ENCODE measurements at places on chromosomes 6 and 20. TPM values are rescaled to one million over a fixed set of nuclear protein-coding genes. Genes with fewer than 3 reads are reported as not detected.

UCKL1 gene
- total RNA-seq: 50.2 TPM

OLIG3 gene
- total RNA-seq: not detected

RFX6 gene
- total RNA-seq: not detected

RAET1L gene
- total RNA-seq: not detected

EHMT2 gene
- 43.5 TPM for total RNA-seq

TMC2 gene
- total RNA-seq: not detected

DLK2 gene
- total RNA-seq: 0.74 TPM

PRL gene
- total RNA-seq: not detected

CST2 gene
- not detected for total RNA-seq

ZNF334 gene
- 4.8 TPM for total RNA-seq

RAB23 gene
- total RNA-seq: 24.2 TPM

TMEM217 gene
- total RNA-seq: 1.6 TPM

- peaks cover 52% of the 10 kb centered on the region for H3K4me1 ChIP-seq
- peak overlapping the region; percentile 89 for H3K4me3 ChIP-seq
- DNase-seq: peak; percentile 67
- no peaks in the 10 kb centered on the region for H3K27me3 ChIP-seq
Measured at GRCh38 chr20:17966432-17967310, 1.9 kb downstream of the SNX5 start.

DNA sequence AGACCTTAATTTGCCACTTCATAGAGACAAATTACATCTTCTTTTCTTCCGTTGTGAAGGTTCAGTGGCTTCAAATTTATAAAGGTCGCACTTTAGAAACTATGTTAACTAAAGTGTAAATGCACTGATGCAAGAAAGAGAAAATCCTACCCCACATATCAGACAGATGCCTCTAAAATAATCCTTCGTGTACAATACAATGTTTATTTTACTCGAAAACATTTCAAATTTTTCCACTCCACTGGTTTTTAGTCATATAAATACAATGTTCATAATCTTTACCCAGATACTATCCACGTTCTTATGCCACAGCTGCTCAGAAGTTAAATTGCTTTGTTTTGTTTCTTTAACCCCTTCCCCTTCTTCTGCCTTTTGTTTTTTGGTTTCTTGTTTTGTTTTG is 140.3 kb upstream of the LAMP5 start:
- H3K4me3 ChIP-seq: no peak overlapping the region
- no peak for DNase-seq
- no peaks in the 10 kb centered on the region for H3K4me1 ChIP-seq
- H3K36me3 ChIP-seq: no peaks in the 10 kb centered on the region

DNA sequence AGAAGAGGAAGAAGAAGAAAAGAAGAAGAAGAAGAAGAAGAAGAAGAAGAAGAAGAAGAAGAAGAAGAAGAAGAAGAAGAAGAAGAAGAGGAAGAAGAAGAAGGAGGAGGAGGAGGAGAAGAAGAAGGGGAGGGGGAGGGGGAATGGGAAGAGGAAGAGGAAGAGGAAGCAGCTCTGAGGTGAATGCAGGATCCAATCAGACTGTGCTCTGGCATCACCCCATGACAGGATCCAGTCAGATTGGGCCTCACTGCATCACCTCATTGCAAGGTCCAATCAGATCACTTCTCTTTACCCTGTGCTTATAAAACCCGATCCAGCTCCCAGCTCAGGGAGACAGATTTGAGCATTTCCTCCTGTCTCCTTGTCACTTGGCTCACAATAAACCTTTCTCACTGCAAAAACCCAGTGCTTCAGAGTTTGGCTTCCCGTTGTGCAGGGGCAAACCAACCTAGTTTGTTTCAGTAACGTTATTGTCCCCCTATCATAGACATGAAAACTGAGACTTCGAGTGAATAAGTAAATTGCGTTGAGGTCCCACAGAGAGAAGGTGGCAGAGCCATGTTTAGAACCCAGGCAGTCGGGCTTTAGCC is 28.6 kb upstream of the YWHAB start:
- no peak overlapping the region for H3K4me3 ChIP-seq
- no peak overlapping the region for H3K27ac ChIP-seq
- no peak for DNase-seq
- H3K27me3 ChIP-seq: peaks cover 1% of the 10 kb centered on the region
- no peaks in the 10 kb centered on the region for H3K36me3 ChIP-seq

- H3K36me3 ChIP-seq: no peaks in the 10 kb centered on the region
- H3K4me3 ChIP-seq: peak overlapping the region; percentile 95
- DNase-seq: no peak
Measured at GRCh38 chr20:53592992-53593465, 610 bp downstream of the ZNF217 start.

DNA sequence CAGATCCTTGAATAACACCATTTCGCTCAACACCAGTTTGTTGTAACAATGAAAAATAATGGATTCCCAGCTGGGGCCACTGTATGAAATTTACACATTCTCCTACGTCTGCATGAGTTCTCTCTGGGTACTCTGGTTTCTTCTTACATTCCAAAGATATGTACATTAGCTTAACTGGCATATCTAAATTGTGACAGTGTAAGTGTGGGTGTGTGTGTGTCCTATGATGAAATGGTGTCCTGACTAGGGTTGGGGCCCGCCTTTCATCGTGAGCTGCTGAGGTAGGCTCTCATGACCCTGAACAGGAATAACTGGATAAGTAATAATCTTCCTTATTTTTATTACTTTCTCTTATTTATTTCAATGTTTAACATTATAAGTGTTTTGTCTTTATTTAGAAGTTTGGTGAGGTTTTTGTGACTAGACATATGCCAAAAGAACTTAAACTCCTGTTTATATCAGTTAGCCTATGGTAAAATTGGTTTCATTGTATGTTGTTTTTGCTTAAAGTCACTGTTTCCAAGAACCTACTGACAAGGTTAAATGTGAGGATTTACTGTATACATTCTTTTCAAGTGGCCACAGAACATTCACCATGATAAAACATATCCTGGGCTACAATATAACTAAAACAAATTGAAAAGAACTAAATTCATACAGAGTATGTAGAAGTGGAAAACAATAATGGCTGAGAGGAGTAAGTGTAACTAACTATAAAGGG is 42.4 kb downstream of the RBL1 start:
- no peak overlapping the region for H3K4me3 ChIP-seq
- peaks cover 51% of the 10 kb centered on the region for H3K36me3 ChIP-seq
- no peaks in the 10 kb centered on the region for H3K27me3 ChIP-seq

- H3K4me1 ChIP-seq: peaks cover 39% of the 10 kb centered on the region
- no peak overlapping the region for H3K27ac ChIP-seq
- no peak overlapping the region for H3K4me3 ChIP-seq
Measured at GRCh38 chr6:106757722-106758467, 128.5 kb downstream of the QRSL1 start.

DNA sequence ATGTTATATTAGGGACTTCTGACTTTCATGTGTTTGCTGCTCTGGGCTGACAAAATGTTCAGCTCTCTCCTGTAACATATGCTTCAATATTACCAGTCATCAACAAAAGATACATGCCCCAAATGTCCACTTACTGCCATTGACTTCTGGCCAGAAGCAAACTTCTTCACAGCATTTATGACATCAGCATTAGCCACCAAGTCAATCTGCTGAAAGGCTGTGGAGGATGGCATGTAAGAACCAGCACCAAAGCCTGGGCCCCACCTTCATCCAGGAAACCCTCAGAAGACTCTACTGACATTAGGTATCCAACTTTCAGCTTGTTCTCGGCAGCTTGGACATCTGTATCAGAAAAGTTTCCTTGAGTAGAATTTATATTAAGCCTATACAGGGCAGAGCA is 595.5 kb downstream of the COL12A1 start:
- H3K36me3 ChIP-seq: no peaks in the 10 kb centered on the region
- no peaks in the 10 kb centered on the region for H3K4me1 ChIP-seq

- no peaks in the 10 kb centered on the region for H3K4me1 ChIP-seq
- H3K36me3 ChIP-seq: no peaks in the 10 kb centered on the region
Measured at GRCh38 chr20:44104798-44105517, 82.0 kb downstream of the JPH2 start.

GRCh38 chr6:18330548-18331081 is 56.5 kb upstream of the RNF144B start:
- no peak for DNase-seq
- H3K27ac ChIP-seq: no peak overlapping the region
- no peaks in the 10 kb centered on the region for H3K4me1 ChIP-seq
- no peak overlapping the region for H3K4me3 ChIP-seq

GRCh38 chr6:129525055-129525454 is 184.9 kb downstream of the ARHGAP18 start:
- no peak overlapping the region for H3K27ac ChIP-seq
- H3K36me3 ChIP-seq: no peaks in the 10 kb centered on the region
- H3K4me1 ChIP-seq: no peaks in the 10 kb centered on the region
- H3K4me3 ChIP-seq: no peak overlapping the region
- no peaks in the 10 kb centered on the region for H3K27me3 ChIP-seq
- no peak for DNase-seq

GRCh38 chr6:816510-817084 is 123.7 kb upstream of the EXOC2 start:
- H3K36me3 ChIP-seq: no peaks in the 10 kb centered on the region
- DNase-seq: peak; percentile 40
- peaks cover 18% of the 10 kb centered on the region for H3K4me1 ChIP-seq
- H3K27ac ChIP-seq: no peak overlapping the region
- H3K4me3 ChIP-seq: no peak overlapping the region

DNA sequence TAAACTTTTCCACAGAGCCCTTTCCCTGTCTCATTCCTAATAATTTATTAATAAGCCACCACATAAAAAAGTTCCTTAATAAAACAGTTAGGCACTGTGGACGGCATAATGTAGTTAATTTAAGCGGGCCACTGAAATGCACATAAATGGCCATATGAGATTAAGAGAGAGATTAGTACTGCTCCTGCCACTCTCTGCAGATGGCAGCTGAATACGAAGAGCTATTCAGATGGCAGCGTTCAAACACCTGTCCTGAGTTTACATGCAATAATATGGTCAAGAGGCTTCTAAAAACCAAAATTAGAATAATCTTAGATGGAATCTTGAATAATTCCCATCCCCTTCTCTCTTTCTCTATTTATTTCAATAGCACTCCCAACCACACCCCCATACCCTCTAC is 461.8 kb downstream of the PKHD1 start:
- no peak for DNase-seq
- no peak overlapping the region for H3K27ac ChIP-seq
- H3K36me3 ChIP-seq: no peaks in the 10 kb centered on the region
- no peaks in the 10 kb centered on the region for H3K27me3 ChIP-seq

DNA sequence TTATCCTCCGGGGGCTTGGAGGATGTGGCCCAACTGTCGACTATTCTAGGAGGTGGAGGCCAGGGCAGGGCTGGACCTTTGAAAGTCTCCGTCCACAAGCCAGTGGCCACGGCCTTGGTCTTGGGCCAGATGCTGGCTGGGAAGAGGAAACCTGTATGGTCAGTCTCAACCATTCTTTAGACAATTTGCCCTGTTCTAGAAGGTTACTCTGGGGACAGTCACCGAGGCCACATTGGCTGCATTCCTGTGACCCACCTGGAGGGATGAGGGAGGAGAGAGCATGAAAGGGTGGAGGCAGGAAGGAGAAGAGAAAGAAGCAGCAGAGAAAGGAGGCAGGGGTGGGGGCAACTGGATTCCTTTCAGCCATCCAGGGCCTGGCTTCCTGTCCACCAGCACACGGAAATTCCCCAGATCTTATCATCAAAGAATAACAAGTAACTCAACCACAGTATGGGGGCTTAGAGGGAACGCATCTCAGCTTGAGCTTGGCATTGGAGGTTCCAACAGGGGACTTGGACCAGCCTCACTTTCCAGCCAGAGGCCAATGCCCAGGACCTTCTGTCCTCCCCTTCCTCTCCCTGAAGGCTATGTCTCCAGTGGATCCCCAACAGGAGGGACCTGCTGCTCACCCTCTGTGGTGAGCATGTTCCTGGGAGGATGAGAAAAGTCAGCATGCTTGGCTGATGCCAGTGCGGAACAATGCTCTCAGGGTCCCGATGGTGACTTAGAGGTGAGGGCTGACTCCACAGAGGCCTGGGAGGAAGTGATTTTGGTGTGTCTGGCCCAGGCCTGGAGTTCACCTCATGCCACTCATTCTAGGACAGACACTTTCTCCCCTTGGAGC is 30.4 kb downstream of the TGM2 start:
- H3K36me3 ChIP-seq: no peaks in the 10 kb centered on the region
- H3K4me1 ChIP-seq: peaks cover 56% of the 10 kb centered on the region
- DNase-seq: peak; percentile 91
- H3K27ac ChIP-seq: peak overlapping the region; percentile 30
- H3K27me3 ChIP-seq: no peaks in the 10 kb centered on the region
- H3K4me3 ChIP-seq: no peak overlapping the region

- no peaks in the 10 kb centered on the region for H3K27me3 ChIP-seq
- H3K27ac ChIP-seq: no peak overlapping the region
- H3K36me3 ChIP-seq: no peaks in the 10 kb centered on the region
- DNase-seq: peak; percentile 62
Measured at GRCh38 chr20:49615401-49616153, 47.6 kb upstream of the PTGIS start.

- no peak overlapping the region for H3K4me3 ChIP-seq
- no peaks in the 10 kb centered on the region for H3K36me3 ChIP-seq
- no peaks in the 10 kb centered on the region for H3K27me3 ChIP-seq
- no peak overlapping the region for H3K27ac ChIP-seq
- H3K4me1 ChIP-seq: no peaks in the 10 kb centered on the region
Measured at GRCh38 chr20:24235296-24236175, 233.9 kb upstream of the SYNDIG1 start.

DNA sequence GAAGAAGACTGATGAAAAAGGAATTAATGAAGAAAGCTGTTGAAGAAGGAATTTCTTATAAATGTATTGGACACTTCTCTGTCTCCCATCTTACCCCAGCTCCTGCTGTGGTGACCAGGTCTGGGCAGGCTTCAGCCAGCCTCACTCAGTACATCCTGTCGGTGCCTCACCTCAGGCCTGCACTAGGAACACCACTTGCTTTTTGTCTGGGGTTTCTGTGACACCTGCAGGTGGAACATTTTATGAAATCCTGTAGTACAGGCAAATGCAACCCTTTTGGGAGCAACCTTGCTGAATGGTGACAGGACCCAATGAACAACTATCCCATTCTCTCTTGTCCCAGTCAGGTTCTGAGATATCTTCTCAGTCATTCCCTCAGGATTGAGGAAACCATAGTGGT is 129.7 kb downstream of the PRDM13 start:
- no peaks in the 10 kb centered on the region for H3K27me3 ChIP-seq
- no peak overlapping the region for H3K27ac ChIP-seq
- no peak for DNase-seq
- no peaks in the 10 kb centered on the region for H3K4me1 ChIP-seq
- H3K36me3 ChIP-seq: no peaks in the 10 kb centered on the region

- no peaks in the 10 kb centered on the region for H3K27me3 ChIP-seq
- peak overlapping the region; percentile 69 for H3K4me3 ChIP-seq
- no peak overlapping the region for H3K27ac ChIP-seq
- no peaks in the 10 kb centered on the region for H3K36me3 ChIP-seq
Measured at GRCh38 chr6:28606424-28607391, 81.0 kb downstream of the GPX5 start.

DNA sequence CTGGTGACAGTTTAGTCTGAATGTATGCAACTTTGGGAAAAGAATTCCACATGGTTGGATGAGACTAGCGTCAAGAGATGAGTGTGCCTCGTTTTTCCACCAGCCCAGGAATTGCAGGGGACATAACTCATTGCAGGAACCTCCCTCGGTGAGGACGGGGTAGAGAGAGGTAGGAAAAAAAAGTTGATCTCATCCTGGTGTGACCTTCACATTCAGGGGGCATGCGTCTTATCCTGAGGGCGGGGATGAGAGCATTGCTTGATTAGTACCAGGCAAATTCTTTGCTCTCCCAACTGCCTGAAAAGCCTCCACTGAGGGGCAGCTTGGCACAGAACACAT is 11.8 kb downstream of the TLDC2 start:
- peaks cover 15% of the 10 kb centered on the region for H3K4me1 ChIP-seq
- no peak overlapping the region for H3K4me3 ChIP-seq
- H3K27ac ChIP-seq: no peak overlapping the region
- peaks cover 15% of the 10 kb centered on the region for H3K36me3 ChIP-seq
- no peaks in the 10 kb centered on the region for H3K27me3 ChIP-seq
